NCI-H187 (cell line): ENCODE measurements at places on chromosomes 12 and 14.
A peak's percentile ranks its signal among the peaks of the same experiment; 100 is the strongest.

DNA sequence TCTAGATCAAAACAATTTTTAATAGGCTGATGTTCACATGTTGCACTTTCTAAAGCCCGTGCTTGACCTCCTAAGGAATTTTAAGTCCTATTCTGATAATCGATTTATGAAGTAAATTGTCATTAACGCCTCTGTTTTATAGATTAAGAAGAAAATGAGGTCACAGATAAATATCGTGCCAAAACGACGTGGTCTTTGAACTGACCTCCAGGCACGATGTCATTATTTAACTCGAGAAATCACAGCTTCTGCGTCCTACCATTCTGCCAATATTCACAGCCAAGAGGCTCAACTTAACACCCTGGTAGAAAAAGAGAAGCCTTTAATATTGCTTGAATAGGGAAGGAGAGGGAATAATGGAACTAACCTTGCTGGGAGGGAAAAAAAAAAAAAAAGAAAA is 888 bp upstream of the EEA1 start:
- DNase-seq: no peak

GRCh38 chr12:1007276-1007675 is 16.3 kb downstream of the ERC1 start:
- no peak for DNase-seq

- peak; percentile 12 for DNase-seq
These were observed 36.4 kb upstream of the SMOC1 start for GRCh38 chr14:69842686-69843420.

DNA sequence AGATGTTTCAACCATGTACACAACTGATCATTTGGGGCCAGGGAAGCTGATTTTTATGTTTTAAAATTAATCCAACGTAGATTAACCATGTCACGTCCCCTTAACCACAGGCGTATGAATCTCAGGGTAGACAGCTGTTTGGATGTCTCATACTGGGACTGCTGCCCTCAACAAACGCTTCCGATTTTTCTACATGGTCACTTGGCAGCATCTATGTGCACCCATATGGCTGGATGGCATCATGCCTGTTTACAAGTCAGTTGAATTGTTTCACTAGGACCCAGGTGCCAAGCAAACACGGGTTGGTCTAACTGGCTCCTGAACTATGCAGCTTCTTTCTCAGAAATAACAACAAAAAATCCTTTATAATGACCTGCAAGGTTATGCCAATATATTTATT is 393.8 kb downstream of the NPAS3 start:
- DNase-seq: no peak

- DNase-seq: no peak
These were observed 21.5 kb downstream of the ALDH2 start for GRCh38 chr12:111788178-111788654.

GRCh38 chr14:90605430-90605829 is 208.6 kb downstream of the CALM1 start:
- no peak for DNase-seq

DNA sequence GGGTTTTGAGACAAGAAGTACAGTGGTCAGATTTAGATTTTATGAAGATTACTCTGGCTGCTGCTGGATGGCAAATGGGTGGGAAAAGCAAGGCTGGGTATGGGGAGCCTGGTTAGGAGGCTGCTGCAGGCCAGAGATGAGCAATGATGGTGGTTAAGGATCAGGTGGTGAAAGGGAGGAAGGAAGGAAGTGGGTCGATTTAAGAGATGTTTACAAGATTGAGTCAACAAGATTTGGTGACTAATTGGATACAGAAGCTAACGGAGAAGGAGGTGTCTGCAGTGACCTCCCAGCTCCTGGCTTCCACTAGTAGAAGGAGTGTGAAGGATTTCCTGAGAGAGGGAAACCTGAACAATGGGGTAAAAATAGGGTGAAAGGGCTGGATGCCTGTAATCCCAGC is 18.7 kb downstream of the NOS1 start:
- DNase-seq: no peak

DNA sequence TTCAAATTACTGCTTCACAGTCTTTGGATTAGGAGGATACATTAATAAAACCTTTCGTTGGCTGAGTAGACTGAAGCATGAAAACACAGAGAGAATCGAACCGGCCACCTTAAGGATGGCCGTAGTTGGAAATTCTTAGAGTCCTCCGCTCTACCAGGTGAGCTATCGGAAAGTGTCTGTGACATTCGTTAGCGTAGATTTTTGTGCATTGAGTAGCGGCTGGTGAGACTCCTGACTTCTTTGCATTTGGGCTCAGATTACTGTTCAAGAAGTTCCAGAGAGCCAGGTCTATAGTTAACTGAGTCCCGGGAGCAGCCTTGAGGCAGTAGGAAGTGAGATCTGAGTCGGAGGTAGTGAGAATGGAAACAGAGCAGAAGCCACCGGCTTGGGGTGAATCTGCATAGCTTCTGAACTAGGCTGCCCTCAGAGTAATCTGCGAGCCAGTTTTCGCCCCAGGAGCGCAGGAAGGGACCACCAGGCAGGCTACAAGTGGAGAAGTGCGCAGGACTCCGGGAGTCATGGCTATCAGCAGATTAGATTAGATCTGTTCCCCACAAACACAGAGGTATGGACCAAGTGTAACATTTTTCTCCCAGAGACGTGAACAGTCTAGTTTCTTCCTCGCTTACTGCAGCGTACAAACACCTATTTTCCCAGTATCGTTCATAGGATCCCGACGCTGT is 11.0 kb downstream of the OR6S1 start:
- DNase-seq: no peak

DNA sequence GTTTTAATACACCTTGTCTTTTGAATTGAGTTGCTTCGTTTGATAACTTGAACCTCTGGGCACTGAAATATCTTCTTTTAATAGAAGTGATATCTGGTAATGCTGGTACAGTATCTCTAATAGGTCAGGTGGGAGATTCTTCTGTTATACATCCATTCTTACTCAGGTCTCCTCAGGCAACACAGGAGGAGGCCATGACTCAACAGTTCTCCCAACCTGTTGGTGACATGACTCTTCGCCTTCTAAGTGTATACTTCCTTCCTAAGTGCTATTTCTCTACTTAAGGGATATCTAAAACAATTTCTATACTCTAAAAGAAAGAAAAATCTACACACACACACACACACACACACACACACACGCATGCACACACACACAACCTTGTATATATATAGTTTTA is 509.1 kb downstream of the PCNX1 start:
- DNase-seq: no peak

DNA sequence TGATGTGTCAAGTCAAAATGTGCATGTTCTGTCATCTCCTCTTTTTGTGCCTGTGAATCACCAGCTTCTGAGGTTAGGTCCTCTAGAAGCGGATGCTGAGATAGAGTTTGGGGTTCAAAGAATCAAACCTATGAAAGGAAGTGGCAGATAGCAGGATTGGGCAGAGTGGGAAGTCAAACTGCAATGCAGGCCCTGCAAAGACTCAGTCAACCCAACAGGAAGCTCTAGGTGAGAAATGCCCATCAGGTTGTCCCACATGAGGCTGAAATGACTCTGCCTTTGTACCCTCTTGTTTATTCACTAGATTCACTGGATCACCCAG is 4.5 kb upstream of the MIA2 start:
- DNase-seq: no peak

DNA sequence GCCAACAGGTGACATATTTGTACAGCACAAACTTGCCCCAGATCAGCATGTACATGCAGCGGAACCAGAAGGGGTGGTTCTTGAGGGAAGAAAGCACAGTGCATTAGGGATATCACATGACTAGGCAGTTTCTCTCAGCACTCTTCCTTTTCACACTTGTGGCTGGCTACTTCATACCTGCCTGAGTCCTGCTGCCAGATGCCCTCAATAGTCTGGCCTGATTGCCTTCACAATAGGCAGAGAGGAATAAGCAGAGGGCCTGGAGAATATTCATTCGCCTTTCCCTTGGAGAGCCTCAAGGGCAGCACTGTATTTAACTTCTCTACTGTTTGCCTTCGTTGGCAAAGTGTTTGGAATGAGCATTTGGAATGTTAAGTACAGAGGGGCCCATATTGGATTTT is 7.9 kb downstream of the EMG1 start:
- no peak for DNase-seq

DNA sequence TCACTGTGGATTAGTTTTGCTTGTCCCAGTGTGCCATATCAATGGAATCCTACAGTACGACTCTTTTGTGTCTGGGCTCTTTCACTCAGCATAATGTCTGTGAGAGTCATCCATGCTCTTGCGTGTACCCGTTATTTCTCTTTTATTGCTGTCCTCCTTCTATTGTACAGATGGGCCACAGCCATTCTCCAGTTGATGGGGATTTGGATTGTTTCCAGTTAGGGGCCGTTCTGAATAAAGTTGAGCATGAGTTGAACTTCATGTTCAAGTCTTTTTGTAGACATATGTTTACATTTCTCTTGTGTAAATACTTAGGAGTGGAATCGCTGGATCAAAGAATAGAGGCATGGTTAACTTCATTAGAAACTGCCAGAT is 38.3 kb downstream of the MYO1H start:
- DNase-seq: no peak
